ENCODE measurements at places on chromosomes 2 and 18.

GRCh38 chr2:137952586-137953129 lies 11.6 kb upstream of the HNMT start:
- no peak for DNase-seq

GRCh38 chr2:211845338-211846035 lies 693.1 kb downstream of the ERBB4 start:
- DNase-seq: no peak

GRCh38 chr2:130829015-130829414 lies 7.7 kb upstream of the ARHGEF4 start:
- DNase-seq: no peak

DNA sequence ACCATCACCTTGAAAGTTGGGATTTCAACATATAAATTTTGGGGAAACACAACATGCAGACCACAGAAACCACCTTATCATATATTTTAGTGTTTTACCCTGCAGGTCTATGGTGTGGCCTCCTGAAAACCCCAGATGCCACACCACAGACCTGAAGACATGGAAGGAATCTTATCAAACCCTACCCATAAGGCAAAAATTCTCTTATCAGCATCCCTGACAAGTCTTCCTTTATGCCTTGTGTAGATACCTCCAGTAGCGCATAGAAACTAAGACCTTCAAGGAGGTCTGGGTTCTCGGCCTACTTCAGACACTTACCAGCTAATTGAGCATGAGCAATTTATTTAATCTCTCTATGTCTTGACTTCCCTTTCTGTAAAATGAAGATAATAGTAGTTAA lies 59.1 kb upstream of the SLC14A2 start:
- no peak for DNase-seq

DNA sequence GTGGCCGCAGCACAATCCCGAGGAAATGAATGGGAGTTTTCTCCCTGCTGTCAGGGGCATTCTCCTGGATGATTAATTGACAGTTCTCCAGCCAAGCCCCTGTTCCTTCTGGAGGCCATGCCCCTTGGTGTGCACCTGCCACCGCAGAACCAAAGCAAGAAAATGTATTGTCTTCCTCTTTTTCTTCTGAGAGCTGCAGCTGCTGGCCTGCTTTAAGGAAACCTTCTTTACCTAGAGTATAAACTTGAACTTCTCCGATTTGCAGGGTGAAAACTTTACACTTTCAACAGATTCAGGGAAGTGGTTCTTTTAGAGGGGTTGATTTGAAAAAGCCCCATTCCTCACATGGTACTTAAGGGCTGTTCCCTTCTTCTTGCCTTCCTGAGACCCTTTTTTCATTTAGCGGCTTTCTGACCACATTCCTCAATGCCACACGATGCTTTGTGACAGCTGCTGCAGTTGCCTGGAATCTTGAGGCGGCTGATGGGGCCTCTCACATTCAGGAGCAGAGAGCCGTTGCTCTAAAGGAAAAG lies 402.8 kb downstream of the TXNL1 start:
- DNase-seq: no peak

GRCh38 chr2:6913415-6914157 lies 3.6 kb upstream of the RNF144A start:
- DNase-seq: no peak

- no peak for DNase-seq
Observed at GRCh38 chr2:215772634-215773563, 240.5 kb downstream of the MREG start.

GRCh38 chr18:58640428-58640805 lies 11.5 kb upstream of the ALPK2 start:
- DNase-seq: no peak

DNA sequence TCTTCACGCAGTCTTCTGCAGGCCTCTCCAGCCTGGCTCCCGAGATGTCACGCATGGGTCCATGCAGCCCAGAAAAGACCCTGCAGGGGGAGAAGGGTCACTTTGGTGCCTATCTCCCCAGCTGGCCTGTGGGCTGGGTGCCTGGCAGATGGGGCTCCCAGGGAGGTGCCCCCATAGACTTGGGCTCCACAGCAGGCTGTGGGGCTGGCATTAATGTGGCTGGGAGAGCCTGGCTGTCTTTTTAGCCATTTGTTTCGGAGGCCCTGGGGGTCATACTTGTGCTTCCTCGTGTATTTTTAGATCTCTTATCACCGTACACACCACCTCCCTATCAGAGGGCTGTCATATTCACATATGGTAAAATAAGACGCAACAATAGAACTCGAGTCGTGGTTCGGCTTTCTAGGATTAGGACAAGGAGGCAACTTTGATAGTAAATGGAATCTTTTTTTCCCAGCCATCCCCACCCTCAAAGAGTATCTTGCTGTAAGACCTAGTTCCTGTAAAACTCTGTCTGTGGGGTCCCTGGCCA lies 74.5 kb downstream of the LRRFIP1 start:
- DNase-seq: no peak

- no peak for DNase-seq
Observed at GRCh38 chr2:135047300-135047699, at the start of gene MAP3K19. MAP3K19 (minus strand) TSS chr2:135047447; CDS start chr2:135024647, 22,800 bp downstream.

GRCh38 chr2:134433469-134433868 lies 179.6 kb downstream of the MGAT5 start:
- DNase-seq: no peak

- DNase-seq: no peak
Observed at GRCh38 chr2:100936070-100936741, 65.9 kb upstream of the RPL31 start.

DNA sequence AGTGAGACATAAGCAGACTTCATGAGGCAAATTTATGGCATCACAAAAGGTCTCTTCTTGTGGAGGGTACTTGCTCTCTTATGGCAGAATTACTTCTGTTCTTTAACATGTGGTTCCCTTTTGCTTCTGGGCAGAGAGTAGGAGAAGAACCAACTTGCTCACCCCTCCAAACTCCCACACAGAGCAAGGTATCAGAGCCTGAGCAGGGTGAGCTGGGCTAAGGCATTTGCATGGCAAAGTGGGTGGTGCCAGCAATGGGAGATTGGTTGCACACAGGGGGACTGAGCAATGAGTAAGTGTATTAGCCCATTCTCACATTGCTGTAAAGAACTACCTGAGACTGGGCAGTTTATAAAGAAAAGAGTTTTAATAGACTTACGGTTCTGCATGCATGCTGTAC lies 64.2 kb upstream of the ITGB6 start:
- no peak for DNase-seq

- DNase-seq: no peak
Observed at GRCh38 chr2:89811295-89811694, 1119.8 kb downstream of the RPIA start.

DNA sequence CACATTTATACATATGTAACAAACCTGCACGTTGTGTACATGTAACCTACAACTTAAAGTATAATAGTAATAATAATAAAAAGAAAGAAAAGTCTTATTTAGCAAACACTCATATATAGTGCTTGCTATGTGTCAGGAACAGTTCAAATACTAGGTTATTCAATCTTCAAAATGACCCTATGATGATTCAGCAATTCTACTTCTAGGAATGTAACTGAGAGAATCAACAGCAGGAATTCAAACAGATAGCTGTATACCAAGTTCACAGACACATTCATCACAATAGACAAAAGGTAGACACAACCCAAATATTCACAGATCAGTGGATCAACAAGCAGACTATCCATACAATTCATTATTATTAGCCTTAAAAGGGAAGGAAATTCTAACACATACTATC lies 69.5 kb downstream of the MYO5B start:
- no peak for DNase-seq

DNA sequence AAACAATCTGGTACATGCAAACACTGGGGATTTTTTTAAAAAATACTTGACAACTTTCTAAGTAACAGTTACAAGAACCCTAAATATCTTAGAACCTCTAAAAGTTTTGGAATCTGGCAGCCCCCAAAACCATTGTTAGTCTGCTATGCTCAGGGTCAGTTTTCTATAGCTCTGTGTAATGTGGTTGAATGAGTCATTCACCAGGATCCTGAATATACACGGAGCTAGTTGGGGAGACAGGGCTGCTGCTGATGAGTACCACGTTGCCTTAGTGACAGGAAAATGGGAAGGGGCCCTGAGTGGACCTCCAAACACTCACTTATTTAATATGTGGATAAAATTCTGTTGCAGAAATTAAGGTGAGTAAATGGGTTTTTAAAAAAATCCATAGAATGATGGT lies 36.9 kb upstream of the TANC1 start:
- no peak for DNase-seq

GRCh38 chr2:144288438-144288837 lies 231.5 kb downstream of the ZEB2 start:
- no peak for DNase-seq

DNA sequence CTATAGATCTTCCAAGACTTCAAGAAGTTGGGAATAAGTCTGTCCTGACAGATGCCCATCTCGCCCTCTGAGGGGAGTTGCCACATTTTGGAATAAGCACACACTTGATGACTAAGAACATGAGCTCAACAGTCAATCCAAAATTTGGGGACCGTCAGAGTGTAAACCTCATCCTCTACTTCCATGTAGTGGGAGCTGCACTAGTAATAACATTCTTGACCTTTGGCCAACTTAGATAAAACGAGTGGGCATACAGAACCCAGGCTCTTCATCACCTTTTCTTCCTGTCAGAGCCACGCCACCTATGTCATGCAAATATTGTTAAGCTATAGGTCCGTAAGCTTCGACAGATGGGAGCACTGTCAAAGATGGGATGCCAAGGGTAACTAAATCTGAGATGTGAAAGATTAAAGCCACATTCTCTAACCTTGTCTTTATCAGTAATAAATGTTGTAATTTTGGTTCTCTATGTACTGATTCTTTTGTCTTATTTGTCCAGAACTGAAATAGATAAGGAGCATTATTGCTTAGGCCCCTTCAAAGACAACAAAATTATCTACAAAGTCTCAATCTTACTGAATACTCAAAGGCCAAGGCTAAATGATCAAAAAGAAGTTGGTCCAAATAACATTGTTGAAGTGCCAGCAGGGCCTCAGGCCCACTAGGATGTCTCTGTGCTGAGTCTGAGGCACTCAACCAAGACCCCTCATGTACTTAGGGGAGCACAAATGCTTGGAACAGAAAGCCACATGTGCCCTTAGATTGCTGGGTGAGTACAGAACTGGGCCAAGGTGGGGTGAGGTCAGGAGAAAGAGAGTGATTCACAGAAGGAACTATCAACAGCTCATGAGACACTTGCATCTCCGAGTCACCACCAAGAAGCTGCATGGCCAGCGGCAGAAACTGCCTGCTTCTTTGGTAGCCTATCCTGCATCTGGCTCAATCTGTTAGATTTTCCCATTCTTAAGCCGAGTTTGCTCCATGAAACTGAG lies 15.0 kb downstream of the CDH2 start:
- DNase-seq: no peak

GRCh38 chr2:46230115-46230571 lies 67.1 kb upstream of the EPAS1 start:
- DNase-seq: no peak

DNA sequence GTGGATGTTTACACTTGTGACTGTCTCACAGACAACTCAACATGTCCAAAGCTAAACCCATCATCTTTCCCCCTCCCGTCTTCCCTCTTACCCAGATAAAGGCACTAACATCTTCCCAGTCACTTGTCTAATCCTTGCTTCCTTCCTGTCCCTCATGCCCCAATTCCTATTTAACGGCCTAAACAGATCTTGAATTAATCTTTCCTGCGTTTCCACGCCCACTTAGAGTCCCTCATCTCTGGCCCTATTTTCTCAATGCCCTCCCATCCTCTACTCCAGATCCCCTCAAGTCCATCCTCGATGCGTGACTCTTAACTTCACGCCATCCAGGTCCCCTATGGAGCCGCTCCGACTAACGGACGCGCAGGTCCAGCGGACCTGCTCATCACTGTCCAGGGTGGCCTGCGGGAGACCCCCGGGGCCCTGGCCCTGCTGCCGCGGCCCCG lies 682 bp upstream of the SCLY start:
- DNase-seq: no peak

- DNase-seq: no peak
Observed at GRCh38 chr2:231280846-231281245, 82.4 kb downstream of the ARMC9 start.

DNA sequence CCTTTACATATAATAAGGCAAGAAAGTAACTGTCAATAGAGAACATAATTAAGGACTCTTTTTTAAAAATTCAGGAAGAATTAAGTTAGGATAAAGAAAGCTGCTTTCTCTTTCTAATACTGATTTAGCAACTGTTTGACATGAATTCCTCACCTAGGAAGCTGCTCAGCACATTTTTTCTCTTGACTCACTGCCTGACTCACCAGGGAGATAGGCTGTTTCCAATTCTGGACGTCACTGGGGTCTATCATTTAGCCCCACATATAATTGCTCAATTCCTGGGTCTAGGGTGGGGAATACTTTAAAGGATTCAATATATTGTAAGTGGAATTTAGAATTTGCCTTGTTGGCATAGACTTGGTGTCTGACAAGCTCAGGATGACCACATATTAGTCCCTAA lies 50.8 kb upstream of the UGP2 start:
- DNase-seq: no peak

- DNase-seq: no peak
Observed at GRCh38 chr2:151021747-151022452, 239.8 kb downstream of the RBM43 start.

DNA sequence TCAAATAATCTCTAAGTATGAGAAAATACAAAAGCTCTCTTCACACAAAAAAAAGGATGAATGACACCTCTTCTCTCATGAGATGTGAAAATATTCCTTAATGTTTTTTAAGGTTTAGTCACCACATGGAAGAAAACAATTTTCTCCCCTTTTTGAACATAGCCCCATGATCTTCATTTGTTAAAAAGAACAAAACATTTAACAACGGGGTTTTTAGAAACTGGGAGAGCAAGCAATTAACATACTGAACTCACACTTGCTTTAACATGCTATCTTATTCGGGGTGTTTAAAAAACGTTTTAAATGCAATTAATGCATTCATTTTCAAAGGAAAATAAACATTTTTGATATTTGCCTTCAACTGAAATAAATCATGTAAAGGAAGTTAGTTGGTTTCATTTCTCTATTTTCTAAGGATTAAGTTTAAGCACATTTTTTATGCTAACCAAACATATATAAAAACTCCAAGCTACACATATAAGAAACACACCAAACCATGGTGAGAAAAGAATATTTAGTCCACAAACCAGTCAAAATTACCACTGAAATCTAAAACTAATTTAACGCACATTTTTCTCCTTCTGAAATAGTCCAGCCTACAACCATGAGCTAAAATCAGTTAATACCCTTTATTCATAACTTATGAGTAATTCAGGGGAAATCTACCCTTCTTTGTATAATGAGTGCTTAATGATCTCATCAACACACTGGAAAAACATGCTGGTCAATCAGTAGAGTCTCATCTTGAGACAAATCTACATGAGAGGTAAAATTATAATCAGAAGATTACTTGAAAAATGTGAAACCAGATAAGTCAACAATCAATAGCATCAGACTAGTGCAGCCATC lies 8.2 kb downstream of the FBXO11 start:
- no peak for DNase-seq

GRCh38 chr2:171482877-171483276 lies 39.4 kb upstream of the CYBRD1 start:
- DNase-seq: no peak

GRCh38 chr2:36376319-36376765 lies 20.8 kb downstream of the CRIM1 start:
- no peak for DNase-seq

Data from cortex of kidney (tissue), 1 donor.